ENCODE measurements at places on chromosomes 3 and 15.
A peak's percentile ranks its signal among the peaks of the same experiment; 100 is the strongest.

DNA sequence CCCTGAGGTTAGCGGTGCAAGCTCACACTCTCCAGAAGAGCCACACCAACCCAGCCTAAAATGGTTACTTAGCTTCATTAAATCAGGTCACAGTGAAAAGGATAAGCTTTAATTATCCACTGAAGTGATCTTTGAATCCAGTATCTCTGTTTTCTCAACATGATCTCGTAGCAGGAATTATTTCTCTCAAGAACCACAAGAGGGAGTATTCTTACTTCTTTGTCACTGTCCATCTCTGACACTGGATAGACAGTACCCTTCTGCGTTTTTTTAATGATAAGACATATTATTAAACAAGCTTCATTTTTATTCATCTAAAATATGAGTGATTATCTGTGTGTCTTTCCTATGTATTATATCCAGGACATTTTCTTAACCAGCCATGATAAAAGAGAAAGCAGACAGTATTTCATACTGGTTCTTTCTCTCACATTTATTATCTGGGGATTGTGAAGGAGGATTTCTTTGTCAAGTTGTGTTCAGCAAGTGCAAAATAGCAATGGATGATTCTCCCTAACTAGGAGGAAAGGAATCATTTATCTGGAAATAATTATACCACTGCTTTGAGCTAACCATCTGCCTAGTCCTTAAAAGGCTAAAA, 105.4 kb upstream of the CCDC54 start:
- no peak for DNase-seq

GRCh38 chr3:138567403-138567802, 26.7 kb downstream of the CEP70 start:
- DNase-seq, result no peak

DNA sequence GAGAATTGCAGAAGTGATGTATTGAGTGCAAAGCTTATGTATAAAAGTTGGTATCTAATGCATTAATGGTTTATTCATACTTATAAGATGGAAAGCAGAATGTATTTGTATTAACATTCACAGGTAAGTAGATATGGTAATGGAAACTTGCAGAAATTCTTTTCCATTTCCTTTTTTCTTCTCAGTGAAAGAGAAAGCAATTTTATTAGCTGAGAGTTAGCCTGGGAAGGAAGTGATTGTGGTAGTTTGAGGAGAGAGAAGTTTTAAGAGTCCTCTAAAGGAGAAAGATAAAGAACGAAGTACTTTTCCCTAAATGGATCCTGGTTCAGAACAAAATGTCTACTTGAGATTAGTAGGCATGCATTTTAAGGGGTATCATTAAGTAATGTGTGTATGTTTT, 60.1 kb upstream of the OSTN start:
- no peak for DNase-seq

- DNase-seq, result no peak
These were observed 299.6 kb downstream of the THSD4 start for GRCh38 chr15:71414853-71415252.

- DNase-seq, result no peak
These were observed 70.1 kb downstream of the TRAK1 start for GRCh38 chr3:42161050-42161935.

DNA sequence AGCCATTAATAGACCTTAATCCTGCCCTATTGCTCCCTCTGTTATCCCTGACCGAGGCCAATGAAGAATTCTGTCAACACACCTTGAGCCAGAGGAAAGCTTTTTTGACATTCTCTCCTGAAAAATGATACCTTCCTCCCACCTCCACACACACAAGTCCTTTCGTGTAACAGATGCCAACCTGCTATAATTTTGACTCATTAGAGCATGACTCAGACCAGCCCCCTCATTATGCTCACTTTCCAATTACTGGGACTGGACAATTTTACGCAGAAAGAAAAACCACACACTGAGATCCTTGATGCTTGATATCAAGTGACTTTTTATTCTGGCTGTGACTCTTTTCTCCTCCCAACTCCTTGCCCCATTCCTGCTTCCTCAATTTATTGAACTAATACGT, 50.9 kb downstream of the LSAMP start:
- DNase-seq, result no peak

- DNase-seq, result no peak
These were observed 20.7 kb downstream of the CLDN1 start for GRCh38 chr3:190301591-190301990.

GRCh38 chr3:80018375-80018774, 250.6 kb upstream of the ROBO1 start:
- DNase-seq, result no peak

DNA sequence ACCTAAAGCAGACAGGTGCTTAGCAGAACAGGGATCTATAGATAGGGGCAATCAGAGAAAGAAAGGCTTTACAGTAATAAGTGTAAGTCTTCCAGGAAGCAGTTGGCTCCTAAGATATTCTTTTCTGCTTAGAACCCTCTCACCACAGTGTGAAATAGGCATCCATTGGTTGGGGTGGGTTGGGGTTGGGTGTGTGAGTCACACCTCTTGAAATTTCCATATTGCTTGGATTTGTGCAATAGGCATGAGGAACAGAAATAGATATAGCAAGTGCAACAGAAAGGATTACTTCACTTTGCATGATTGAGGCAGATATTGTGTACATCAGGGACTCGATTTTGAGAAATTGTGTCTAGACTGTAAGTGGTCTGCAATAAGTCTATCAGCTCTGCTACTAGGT, 200.1 kb upstream of the GAP43 start:
- DNase-seq, result no peak

GRCh38 chr15:50278496-50278895, 13.0 kb upstream of the HDC start:
- no peak for DNase-seq

DNA sequence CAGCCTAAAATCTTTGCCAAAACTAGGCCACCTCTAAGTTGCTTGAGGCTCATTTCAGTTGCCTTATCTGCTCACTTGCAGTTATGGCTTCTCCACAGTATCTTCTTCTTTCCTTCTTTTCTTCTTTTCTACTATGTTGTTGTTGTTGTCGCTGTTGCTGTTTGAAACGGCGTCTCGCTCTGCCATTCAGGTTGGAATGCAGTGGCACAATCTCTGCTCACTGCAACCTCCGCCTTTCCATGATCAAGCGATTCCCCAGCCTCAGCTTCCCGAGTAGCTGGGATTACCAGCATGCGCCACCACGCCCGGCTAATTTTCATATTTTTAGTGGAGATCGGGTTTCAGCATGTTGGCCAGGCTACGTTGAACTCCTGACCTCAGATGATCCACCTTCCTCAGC, 210.8 kb upstream of the NR2F2 start:
- DNase-seq, result no peak

GRCh38 chr15:31235311-31236183, 91.1 kb upstream of the KLF13 start:
- DNase-seq, result no peak

- peak; percentile 64 for DNase-seq
These were observed 69.2 kb upstream of the ICE2 start for GRCh38 chr15:60548101-60548500.

DNA sequence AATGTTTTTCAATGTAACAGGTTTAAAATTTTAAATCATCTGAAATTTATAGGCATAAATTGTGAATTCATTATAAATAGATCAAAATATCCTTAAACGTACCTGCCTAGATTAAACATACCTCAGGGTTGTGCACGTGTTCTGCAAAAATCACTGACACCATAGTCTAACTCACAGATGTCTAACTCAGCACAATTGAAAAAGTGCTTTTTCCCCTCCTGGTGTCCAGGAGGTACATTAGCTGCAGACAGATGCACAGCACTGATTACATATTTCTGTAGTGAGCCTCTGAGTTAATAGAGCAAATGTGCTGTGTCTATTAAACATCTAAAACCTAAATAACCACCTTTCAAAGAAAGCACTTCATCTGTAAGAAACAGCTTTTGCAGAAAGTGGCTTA, 10.7 kb downstream of the UQCC5 start:
- no peak for DNase-seq

- no peak for DNase-seq
These were observed 10.9 kb downstream of the STRIT1 start for GRCh38 chr3:155282385-155283091.

GRCh38 chr15:87949151-87949574, 307.4 kb downstream of the NTRK3 start:
- no peak for DNase-seq

DNA sequence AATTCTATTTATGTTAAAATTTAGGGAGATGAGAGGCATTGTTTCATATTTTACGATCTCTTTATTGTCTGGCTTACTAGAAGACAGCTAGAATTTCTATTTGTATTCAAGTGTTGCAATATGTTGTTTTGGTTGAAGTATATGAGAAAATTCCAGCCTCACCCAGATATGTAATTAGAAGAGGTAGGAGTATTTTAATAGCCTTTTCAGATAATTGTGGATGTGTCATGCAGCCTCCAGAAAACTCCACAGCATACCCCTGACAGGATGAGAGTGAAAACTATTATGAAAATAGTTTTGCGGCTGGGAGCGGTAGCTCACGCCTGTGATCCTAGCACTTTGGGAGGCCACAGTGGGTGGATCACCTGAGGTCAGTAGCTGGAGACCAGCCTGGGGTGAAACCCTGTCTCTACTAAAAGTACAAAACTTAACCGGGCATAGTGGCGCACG, 21.5 kb upstream of the USP3 start:
- DNase-seq, result no peak

Measured in stimulated activated CD4-positive, alpha-beta T cell treated with anti-CD3 and anti-CD28 coated beads, Interleukin-15, amount 100 ng/mL, for 48 hours (primary cell).